Caudate nucleus (tissue), 63 donors: ENCODE measurements at places on chromosomes 4 and X.

- DNase-seq = no peak
Measured at GRCh38 chr4:177680308-177680707, 238.1 kb upstream of the AGA start.

- DNase-seq = no peak
Measured at GRCh38 chr4:142126890-142127497, 490.6 kb downstream of the IL15 start.

DNA sequence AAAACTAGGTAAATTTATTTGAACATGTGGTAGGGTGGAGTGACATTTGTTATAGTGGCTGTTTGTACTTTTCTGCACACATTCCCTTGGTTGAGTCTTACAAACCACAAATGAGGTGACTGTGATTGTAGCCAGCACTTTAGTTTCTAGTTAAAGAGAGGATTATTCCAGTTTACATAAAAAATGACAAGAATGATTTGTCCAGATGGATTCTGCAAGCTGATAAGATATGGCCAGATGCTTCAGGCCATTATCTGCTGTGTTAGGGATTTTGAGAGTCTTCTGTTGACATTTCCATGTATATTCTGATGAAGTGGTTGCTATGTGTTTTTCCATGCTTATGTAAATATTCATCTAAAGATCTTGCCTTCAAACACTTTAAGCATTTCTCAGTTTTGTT is 31.0 kb upstream of the PDE5A start:
- no peak for DNase-seq

DNA sequence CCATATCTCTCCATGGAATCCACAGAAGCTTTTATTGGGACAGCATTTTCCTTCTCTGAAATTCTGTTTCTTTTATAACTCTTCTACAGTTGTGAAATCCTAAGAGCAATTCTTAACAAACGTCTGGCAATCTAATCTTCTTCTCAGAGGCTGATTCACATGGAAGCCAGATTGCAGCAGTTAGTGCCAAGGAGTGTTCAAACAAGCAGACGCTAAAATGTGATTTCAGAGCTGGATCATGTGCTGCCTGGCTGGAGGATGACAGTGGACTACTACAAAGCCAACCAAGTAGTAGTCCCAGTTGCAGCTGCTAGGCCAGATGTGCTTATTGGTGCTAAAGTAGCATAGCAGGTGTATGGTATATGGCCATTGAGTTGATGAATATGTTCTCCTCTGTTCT is 27.7 kb upstream of the GLRB start:
- no peak for DNase-seq

- DNase-seq = no peak
Measured at GRCh38 chrX:124392794-124393193, 46.4 kb downstream of the SH2D1A start.

DNA sequence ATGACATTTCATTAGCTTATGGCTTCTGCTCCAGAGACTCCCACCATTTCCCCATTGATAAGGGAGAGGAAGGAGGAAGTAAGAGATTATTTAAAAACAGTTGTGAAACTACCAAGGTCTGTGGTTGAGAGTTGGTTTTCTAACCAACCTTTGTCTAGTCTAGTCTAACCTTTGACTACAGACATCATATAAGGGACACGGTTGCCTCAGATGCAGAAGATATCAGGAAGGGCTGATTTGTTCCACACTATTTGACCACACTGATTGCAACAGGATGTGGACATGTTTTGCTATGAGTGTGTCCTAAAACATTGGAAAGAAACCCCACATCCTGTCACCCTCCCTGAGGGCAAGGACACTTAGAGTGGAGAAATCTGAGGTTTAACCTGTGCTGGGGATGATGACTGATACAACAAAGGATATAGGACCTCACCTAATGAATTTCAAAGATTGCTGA is 53.0 kb downstream of the COQ2 start:
- no peak for DNase-seq

DNA sequence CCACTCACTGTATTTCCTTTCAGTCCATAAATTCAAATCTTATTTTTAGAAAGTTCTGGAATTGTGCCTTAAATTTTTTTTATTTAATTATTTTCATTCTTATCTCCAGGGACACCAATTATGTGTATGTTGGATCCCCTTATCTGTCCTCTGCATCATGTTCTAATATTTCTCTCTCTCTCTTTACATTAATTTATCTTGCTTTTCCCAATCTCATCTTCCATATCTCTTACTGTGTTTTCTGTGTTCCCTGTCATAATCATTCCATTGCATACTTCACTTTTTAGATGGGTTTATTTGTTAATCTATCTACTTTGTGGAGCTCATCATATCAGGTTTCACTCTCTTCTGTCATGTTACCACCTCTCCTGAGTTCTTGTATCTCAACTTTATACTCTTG is 37.4 kb downstream of the PPP2R2C start:
- no peak for DNase-seq
